ENCODE measurements at places on chromosomes 7 and 10. TPM values are rescaled to one million over a fixed set of nuclear protein-coding genes. Genes with fewer than 3 reads are reported as not detected.

DNA sequence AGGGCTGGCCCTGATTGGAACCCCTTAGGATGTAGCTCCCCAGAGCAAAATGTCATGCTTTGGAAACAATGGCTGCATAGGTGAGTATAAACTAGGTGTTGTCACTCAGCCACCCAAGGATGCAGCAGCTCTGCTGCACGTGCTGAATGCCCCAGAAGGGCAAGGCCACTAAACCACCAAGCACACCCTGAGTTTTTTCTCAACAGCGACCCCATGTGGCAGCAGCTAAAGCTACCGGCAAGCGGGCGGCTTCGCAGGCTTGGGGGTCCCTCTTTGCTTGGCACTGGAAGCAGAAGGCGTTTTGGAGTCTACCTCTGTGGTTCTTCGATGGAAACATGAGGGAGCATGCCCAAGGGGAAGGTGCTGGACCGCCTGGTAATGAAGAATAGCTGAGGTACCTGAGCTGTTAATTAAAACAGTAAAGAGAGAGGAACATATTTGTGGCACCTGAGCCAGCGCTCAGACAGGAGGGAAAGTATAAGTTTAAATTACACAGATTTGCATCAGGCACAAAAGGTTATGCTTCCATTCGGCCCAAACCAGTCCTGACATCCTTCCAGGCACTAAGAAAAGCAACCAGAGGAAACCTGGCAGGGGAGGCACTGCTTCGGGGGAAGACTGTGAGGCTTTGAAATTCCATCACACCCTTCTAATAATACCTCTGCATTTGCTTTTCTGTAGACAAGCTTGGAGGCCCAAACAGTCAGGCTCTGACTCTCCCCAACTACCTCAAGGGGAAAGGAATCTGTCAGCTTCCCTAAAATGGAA, 152.1 kb downstream of the GFRA1 start:
- no peaks in the 10 kb centered on the region for H3K4me1 ChIP-seq
- DNase-seq = no peak
- H3K36me3 ChIP-seq = no peaks in the 10 kb centered on the region
- H3K4me3 ChIP-seq = no peak overlapping the region
- H3K27me3 ChIP-seq = no peaks in the 10 kb centered on the region
- no peak overlapping the region for H3K27ac ChIP-seq

DNA sequence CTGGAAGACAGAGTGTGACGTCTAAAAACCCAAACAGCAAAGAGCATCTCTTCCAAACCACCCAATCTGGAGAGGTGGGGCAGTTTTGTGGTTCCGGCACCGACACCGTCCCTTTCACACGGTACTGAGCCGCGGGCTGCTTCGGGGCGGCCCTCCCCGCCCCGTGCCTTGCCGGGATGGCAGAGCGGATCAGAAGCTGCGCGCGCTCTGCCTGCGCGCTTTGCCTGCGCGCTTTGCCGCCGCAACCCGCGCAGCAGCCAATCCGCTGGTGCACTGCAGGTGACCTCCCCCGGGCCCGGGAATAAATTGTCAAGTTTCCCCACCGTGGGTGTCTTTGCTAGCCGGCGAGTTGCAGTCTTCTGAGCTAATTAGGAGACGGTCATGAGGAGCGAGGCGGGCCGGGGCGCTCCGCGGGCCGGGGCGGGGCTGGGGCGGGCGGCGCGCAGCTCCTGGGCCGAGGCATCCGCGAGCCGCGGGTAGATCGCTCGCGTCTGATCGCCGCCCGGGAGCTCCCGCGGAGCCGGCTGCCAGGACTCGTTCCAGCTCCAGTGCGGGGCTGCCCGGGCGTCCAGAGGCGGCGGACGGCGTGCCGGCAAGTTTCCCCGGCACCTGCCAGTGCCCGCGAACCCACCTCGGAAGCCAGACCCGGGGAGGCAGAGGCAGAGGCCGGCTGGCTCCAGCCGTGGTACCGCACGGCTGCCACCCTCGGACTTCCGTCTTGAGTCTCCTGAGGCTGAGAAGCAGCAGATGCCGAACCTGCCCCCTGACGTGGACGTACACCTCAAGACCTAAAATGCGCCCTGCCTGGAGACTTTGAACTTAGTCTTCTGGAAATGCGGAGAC, 536.0 kb upstream of the GALNT17 start:
- DNase-seq = no peak
- H3K27ac ChIP-seq = no peak overlapping the region
- H3K4me3 ChIP-seq = peak overlapping the region; percentile 46

MPP7 gene
- 4.4 TPM for total RNA-seq

- no peaks in the 10 kb centered on the region for H3K36me3 ChIP-seq
- no peaks in the 10 kb centered on the region for H3K4me1 ChIP-seq
- no peak overlapping the region for H3K4me3 ChIP-seq
These were observed 418.7 kb downstream of the GLRX3 start for GRCh38 chr10:130554701-130555410.

FBXL13 gene
- total RNA-seq = not detected

DNA sequence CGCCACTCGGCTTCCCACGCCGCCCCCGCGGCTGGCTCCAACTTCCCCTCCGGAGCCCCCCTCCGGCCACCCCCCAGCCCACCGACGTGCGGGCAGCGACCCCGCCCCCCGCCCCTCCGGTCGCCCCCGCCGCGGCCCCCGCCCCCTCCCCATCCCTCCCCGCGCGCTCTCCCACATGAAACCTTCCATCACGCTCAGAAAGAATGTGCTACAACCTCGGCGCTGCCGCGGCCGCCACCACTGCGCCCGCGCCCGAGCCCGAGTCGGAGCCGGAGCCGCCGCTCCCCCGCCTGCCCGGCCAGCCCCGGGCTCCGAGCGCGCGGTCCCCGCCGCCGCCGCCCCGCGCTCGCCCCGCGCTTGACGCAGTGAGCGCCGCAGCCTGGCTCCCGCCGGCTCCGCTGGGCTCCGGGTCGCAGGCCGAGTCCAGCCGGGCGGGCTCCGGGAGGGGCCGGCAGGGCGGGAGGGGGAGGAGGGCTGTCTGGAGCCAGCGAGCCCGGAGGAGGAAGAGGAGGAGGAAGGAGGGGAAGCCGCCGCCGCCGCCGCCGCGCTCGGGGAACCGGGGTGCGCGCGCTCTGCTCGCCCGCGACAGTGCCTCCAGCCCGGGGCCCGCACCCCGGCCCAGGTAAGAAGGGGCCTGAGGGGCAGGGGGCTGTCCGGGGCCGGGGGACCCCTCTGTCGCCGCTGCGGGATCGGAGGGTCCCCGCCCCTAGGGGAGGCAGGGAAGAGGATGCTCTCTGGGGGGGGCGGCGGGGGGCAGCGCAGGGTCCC, 4.3 kb upstream of the ELFN1 start:
- H3K4me3 ChIP-seq = peak overlapping the region; percentile 64
- H3K27me3 ChIP-seq = peaks cover 65% of the 10 kb centered on the region
- H3K27ac ChIP-seq = no peak overlapping the region
- H3K4me1 ChIP-seq = no peaks in the 10 kb centered on the region
